Glomerular endothelial cell (primary cell): ENCODE measurements at places on chromosomes 4 and X.

DNA sequence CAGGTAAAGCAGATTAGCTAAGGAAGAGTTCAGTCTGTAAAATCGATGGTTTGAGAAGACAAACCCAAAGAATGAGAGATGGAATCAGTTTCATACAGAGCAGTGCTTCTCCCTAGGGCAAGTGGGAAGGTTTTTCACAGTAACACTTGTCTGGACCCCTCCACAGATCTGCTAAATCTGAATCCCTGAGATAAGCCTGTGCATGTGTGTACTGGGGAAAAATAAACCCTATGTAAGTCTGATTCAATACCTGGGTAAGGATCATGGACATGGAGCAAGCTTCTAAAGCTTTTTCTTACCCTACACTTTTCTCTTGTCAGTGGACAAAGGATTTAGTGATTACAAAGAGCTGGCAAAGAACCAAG, 13.6 kb downstream of the ELOVL6 start:
- DNase-seq, result no peak

DNA sequence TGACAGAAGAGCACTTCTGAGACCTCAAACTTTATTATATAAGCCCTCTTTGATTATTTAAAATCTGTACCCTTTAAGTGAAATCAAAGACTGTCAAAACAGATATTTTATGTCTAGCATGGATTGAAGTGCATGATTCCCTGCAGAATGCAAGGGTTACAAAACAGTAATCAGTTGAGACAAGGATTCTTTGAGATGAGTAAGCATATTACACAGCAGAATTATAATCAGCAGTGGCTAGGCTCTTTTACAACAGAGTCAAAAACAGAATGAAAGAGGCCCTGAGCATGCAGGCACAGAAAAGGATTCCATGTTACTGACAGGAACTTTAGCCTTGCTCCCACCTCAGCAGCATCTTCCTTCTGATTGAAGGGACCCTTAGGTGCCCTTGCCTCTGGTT, 487.9 kb upstream of the GALNT7 start:
- DNase-seq, result no peak

DNA sequence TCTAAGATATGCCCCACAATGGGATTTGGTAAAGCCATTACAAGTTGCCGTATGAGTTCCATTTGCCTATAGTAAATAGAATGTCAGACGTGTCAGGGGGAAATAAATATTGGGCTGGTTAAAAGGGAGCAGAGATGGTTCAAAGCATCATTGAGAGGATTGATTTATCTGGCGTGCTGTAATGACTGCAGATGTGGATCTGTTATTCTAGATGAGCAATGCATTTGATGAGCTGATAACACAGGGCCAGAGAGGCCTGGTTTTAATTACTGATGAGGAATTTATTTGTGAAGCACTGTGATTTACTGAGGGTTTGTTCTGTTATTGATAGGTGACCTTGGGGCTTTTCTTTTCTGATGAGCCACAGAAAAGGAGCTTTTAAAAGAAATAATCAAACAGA, 62.5 kb downstream of the DACH2 start:
- no peak for DNase-seq

DNA sequence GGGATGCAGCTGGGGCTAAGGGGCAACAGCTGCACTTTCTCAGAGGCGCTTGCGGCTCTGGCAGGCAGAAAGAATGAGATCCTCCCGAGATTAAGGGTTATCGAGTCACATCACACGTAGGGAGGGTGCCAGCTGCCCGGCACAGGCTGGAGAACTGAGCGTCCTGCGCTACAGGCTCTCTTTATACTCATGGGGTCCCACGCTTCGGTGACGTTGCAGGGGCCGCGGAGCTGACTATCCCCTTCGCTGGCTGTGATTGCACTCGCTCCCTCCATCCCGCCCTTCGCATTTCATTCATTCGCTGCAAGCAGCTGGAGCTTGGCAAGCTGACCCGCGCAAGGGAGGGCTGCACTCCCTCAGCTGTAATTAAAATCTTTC, at the start of gene TACR3:
TSS of gene TACR3 (minus strand) at position 156 of the 378 bp plus-strand sequence. CDS start 310 bp downstream, outside the sequence.
- no peak for DNase-seq

DNA sequence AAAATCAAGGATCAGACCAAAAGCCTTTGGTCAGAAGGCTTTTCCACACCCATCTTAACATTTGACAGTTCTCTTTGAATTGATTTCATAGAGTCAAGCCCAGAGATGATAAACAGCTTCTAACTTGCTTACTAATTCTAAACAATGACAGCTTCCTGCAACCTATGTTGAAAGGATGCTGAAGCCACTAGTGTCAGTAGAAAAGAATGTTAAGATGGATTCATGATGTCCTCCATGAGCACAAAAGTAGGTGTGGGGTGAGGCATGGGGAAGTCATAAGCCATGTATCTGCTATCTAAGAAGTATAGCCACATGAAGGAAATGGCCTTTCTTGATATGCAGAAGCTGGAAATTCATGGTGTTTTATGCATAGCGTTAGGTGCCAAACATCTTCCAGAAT, 269.3 kb downstream of the DHX15 start:
- no peak for DNase-seq

GRCh38 chrX:110204986-110205385, 112.9 kb downstream of the AMMECR1 start:
- no peak for DNase-seq

DNA sequence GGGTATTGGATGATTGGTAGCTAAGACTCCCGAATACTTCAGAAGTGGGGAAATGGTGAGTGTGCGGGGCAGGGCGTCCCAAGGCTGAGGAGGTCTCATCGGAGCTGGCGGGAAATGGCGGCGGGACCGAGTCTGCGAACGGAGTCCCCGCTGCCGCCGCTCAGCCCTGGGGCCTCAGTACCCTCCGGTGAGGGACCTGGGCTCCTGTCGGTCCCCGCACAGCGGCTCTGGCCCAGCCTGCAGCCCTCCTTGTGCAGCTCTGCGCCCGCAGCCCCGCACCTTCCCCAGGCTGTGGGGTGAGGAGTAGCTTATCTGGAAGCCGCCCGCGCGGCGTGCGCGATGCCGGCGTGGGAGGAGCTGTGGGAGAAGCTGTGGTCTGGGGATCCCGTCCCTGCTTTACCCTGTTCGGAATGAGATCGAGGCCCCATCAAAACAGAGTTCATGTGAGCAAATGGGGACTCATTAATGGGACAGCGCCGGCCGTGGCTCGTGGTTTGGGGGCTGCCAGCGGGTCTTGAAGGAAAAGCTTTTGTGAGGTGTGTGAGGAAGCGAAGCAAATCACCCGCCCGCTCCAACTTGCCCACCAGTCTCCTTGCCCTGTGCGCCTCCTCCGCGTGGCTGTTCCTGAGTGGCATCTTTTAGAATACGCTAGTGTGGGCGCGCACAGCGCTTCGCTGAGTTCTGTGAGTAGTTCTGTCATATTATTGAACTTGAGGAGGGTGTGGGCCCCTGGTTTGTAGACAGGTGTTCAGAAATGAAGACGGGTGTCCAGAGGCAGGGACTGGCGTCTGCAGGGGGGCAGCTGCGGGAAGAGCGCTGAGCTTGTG, 531 bp downstream of the ZNF141 start:
- DNase-seq, result no peak

DNA sequence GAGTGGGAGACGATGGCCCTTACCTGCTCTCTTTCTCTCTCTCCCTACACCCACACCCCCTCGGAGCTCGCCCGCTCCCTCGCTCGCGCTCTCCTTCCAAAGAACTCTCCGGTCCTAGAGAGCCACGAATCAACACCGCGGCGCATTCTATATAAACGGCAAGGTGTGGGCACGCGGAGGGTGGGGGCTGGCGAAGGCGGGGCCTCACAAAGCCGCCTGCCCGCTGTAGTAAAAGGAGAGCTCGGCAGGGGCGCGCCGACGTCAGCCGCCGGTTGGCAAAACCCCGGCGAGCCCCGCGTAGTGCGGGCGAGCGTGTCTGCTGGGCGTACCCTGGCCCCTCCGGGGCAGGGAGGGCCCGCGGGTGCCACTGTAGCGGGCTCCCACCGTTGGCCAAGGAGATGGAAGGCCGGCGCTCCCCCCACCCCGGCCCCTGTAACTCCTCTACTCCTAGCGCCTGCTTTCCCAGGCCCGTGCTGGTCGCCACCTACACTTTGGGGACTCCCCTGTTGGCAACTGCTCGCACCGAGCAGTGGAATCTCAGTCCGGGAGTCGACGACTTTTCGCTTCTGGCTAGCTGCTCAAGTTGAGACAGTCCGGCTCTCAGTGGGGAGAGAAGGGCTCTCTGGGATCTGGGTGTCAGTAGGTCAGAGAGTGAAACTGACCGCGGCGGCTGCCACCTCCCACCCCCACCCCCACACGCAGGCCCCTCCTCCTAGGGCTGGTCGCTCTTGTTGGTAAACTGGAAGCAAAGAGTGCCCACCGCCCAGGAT, 325.5 kb upstream of the F9 start:
- DNase-seq, result no peak

DNA sequence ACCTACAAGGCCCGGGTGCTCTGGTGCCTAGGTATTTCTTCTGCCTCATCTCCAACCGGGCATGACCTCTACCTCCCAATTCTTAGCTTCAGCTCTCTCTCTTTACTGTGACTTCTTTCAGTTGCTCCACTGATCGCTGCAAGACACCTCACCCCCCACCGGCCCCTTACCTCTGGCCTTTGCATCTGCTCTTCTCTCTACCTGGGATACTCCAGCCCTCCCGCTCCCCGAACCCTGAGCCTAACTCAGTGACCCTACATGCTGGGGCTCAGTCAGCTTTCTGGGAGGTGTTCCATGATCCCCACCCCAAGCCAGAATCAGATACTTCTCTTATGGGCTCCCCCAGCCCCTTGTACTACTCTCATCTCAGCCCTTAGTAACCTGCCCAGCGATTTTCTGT, 99.6 kb downstream of the EFNB1 start:
- no peak for DNase-seq

DNA sequence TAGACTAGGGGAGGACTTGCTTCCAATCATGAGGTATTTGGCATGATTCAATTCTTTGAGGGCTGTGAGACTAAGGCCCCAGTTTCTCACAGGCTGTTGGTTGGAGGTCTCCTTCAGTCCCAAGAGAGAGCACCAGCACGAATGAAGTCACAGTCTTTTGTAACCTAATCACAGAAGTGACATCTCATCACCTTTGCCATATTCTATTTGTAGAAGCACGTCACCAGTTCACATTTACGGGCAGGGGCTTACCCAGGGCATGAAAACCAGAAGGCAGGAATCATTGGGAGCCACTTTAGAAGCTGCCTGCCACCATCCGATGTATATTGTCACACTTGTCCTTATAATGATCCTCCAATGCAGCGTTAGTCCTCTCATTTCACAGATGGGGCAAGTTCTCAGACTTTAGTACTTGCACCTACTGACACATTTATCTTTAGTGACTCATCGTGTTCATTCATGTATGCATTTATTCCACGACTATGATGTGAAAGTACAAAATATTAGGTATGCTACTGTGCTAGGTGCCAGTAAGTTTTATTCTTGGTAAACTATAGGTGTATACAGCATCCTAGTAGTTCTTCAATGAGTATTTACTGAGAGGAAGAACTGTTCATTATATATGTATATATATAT, 163.8 kb upstream of the PGRMC2 start:
- no peak for DNase-seq

GRCh38 chrX:120000490-120001246, 57.1 kb upstream of the NKAP start:
- no peak for DNase-seq

GRCh38 chr4:85901500-85901899, 426.6 kb downstream of the ARHGAP24 start:
- DNase-seq, result no peak

DNA sequence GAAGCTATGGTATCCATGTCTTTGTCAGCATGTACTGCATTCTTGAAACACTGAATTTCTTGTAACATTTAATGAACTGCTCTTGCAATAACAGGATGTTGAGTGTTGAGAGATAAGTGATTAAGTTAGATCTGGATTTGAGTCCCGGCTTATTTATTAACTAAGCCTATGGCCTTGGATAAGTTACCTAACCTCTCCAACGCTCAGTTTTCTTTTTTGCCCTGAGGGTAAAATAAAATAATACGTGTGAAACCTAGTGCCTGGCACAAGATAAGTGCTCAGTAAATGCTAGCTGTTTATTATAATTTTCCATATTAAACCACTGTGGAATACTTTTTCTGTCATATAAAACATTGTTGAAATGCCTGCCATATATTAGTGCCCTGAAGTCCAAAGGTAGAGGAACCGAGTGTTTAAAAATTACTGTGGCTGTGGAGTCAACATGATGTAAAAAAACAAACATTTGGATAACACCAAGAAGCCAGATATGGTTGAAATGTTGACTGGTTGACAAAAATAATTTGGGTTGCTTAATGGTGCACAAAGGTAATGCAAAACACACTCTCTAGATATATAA, 58.6 kb upstream of the ALB start:
- DNase-seq, result no peak

- no peak for DNase-seq
Observed at GRCh38 chr4:104519588-104519987, 24.9 kb upstream of the CXXC4 start.

- DNase-seq, result peak; percentile 51
Observed at GRCh38 chrX:135477576-135477975, 42.9 kb upstream of the INTS6L start.

- DNase-seq, result no peak
Observed at GRCh38 chrX:9285342-9285771, 179.5 kb upstream of the TBL1X start.

- DNase-seq, result peak; percentile 50
Observed at GRCh38 chrX:23503835-23504539, 163.3 kb upstream of the PRDX4 start.

DNA sequence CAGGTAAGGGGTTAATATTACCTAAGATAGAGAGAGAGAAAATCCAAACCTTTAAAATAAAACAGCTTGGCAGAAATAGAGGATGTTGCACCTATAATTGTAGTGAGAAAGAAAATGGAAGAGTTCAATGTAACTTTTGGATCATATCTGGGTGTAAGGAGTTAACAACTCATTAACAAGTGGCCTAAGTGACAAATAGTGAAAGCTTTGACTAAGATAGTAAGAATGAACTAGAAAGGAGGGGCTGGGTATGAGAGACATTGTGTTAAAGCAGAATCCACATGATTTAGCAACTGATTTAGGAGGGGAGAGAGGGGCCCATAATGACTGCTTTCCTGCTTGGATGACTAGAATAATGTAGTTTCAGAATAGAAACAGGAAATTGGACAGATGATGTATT, 761.0 kb downstream of the IL1RAPL1 start:
- DNase-seq, result no peak

- DNase-seq, result no peak
Observed at GRCh38 chr4:112421911-112422310, 94.1 kb downstream of the NEUROG2 start.

- DNase-seq, result no peak
Observed at GRCh38 chrX:136268051-136269048, 17.1 kb upstream of the MAP7D3 start.

- DNase-seq, result no peak
Observed at GRCh38 chr4:58254291-58254690, 1144.1 kb upstream of the IGFBP7 start.
